Neural crest cell (in vitro differentiated cells): ENCODE measurements at places on chromosomes 4 and X.

DNA sequence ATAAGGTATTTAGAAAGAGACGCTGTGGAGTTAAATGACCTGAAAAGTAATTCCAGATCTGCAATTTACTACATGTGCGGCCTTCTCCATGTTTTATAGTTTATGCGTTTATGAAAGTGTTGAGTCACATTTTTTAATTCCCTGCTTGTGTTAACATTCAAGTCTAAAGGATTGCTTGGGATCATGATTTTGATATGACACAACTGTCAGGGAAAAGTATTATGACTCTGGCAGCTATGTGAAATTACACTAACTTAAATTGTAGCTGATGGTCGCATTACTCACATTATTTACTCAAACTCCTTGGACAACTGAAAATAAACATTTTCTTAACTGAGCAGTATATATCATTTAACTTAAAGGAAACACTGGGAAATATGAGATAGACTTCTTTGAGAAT, 14.3 kb upstream of the GABRB1 start:
- no peak for DNase-seq

DNA sequence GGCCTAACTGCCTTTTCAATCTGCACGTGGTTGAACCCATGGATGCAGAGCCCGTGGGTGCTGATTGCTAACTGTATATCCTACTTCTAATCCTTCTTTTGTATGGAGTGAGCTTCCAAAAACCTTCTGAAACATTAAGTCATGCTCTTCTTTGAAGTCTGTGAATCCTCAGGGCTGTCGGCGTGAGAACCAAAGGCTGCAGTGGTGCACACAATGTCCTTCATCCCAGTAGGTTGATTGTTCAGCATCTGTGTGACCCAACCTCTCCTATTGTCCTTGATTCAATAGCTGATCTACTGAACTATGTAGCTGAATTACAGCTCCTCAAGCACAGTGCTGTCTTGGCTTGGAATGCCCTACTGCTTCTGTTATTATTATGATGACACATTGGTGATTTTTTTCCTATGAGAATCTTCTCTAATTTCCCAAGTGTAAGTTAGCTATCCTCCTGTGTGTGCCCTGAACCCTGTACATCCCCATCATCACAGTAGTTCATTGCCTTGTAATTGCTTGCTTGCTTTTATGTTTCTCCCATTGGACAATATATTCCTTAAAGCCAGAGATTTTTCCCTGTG, 294.6 kb downstream of the TRIML1 start:
- no peak for DNase-seq

DNA sequence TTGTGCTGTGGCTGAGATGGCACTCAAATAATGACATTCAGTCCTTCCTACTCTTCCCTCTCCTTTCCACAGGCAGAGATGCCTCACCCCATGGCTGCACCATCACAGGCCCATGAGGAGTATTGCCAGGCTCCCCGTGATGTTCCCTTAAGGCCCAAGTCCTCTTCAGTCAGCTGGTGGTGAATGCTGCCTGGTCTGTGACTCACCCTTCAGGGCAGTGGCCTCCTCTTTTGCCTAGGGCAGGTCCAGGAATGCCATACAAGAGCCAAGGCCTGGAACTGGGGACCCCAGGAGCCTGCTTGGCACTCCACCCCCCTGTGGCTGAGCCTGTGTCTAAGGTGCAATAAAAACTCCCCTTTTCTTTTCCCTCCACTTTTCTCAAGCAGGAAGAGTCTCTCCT, 144.2 kb upstream of the GEMIN8 start:
- DNase-seq, result no peak

DNA sequence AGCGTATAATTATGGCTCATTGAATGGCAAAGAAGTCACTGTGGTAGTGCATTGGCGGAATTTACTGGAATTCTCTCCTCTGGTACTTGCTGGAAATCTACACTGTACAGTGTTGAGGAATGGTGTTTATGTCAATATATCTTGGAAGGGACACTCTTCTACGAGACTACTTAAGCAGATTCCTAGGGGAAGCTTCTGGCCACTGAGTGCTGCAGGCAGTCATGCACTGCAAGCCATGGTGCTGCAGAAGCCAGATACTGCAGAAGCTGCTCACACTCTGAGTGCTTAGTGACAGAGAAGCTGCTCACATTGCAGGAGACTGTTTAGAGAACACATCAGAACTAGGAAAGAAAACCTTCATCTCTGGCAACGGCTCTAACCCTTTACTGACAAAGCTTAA, 725.0 kb downstream of the CCSER1 start:
- no peak for DNase-seq

DNA sequence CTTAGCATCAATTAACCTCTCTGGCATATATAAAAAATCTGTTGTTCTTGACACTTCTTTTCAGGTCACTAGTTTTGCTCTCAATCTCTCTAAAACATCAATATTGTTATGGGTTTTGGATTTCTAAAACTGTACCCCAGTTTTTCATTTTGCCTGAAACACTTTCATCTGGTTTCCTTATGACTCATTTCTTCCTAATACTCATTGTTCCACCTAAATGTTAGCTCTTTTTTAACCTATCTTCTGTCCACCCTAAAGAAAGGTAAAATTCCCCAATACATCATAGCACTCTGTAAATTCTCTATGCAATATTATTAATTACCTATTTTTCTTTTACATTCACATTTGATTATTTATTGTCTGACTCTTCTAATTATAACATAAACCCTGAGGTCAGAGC, 575.5 kb upstream of the NDST4 start:
- DNase-seq, result no peak

DNA sequence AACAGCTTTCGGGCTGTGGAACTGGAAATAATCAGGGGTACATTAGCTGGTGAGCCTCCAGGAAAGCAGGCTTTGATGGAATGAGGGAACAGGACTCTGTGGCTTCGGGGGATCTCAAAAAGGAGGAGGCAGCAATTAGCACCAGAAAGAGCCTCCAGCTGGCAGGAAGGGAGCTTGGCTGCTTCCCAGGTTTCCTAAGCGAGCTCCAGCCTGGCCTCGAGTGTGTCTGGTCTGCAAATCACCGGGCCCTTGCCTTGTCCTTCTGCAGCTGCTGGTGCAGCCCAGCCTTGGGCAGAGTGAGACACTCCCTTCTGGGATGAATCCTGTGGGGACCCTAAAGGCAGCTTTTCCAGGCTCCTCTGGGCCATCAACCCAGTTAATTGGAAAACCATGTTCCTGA, 10.7 kb upstream of the PDHA1 start:
- DNase-seq, result no peak

- DNase-seq, result no peak
These were observed 57.4 kb downstream of the ANTXR2 start for GRCh38 chr4:80015407-80016189.

- DNase-seq, result no peak
These were observed 11.5 kb downstream of the LIMCH1 start for GRCh38 chr4:41549478-41549877.

DNA sequence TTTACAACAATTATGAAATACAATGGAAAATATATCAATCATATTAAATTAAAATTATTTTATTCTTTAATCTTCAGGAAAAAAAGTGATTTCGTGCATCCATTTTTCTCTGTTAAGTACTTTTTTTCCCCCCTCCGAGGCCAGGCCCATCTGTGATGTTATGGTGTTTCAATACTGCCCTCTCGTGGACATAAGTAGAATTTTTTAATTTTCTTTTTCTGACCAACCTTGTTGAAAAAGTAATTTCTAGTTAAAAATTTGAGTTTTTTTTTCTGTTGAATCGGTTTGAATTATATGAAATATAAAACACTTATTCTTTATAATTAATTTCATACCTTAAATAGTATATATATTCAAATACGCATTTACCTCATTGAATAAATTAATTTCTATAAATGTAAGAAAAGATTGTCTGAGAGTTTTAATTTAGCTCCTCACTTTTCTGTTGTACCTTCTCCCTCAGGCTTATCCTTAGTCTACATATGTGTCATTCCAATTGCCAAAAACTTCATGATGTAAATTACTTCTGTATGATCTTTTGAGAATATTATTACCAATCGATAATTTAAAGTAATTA, 175.8 kb upstream of the TECRL start:
- no peak for DNase-seq

GRCh38 chr4:121786221-121786620, 14.9 kb upstream of the EXOSC9 start:
- DNase-seq, result no peak

GRCh38 chrX:150623583-150623982, 55.2 kb downstream of the MTM1 start:
- no peak for DNase-seq

- no peak for DNase-seq
These were observed 34.3 kb downstream of the ADH7 start for GRCh38 chr4:99400831-99401230.

DNA sequence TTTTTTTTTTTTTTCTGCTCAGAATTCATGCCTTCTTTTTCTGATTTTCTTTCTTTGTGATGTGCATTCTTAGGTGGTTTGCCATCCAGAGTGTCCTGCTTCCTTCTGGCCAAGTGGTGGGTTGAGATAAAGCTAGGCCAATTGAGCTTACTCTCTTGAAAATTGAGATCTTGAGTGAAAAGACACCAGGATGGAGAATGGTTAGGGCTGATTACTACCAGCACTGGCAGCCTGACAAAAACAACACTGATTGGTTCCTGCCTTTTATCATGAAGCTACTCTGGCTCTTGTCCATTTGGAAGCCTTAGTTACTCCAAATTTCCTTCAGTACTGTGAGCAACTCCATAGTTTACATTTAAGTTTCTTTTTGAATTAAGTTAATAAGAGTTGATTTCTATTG, 404.0 kb downstream of the PPARGC1A start:
- DNase-seq, result no peak

DNA sequence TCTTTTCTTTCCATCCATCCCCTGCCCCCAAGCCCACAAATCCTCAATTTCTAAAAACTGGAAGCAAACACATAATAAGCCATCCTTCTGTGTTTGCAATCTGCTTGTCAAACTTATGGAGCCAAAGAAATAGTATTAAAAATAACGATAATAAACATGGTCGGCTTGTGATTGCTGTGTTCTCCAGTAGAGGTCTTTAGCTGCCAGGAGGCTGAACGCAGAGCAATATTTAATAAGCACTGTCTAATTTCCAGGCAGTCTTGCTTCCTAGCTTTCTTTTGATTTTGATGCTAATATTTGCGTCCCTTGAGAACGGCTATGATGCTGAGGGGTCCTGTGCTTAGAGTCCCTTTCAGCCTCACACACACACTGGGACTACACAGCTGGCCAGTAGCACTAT, 3.2 kb upstream of the HELT start:
- DNase-seq, result no peak

- DNase-seq, result no peak
These were observed 41.9 kb upstream of the PDLIM3 start for GRCh38 chr4:185576962-185577950.

GRCh38 chrX:10855845-10856244, 235.5 kb upstream of the MID1 start:
- DNase-seq, result no peak

DNA sequence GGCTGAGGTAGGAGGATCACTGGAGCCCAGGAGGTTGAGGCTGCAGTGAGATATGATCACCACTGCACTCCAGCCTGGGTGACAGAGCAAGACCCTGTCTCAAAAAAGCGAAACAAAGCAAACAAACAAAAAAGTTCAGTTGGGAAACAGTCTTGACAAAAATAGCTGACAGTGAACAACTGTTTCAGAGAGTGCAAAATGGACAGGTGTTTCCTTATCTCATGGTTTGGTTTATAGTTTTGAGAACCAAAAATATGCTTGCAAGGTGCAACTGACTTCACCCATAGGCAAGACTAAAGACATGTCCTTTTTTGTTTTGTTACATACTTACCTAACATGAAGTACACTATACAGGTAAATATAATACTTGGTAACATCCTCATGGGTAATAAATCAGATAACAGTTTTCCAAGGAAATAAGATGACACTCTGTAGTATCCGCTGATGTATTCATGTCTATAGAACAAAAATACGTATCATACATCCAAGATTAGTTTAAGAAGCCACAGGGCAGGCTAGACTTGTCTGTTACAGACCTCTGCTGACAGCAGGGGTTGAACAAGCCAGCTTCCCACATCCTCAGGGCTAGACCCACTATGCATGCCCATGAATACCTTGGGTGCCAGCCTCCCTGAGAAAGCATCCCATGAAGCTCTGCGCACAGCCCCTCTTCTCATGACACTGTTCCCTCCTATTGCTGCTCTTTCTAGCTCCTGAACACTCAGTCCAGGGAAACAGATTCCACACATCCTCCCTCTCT, 59.3 kb downstream of the ABCG2 start:
- no peak for DNase-seq

DNA sequence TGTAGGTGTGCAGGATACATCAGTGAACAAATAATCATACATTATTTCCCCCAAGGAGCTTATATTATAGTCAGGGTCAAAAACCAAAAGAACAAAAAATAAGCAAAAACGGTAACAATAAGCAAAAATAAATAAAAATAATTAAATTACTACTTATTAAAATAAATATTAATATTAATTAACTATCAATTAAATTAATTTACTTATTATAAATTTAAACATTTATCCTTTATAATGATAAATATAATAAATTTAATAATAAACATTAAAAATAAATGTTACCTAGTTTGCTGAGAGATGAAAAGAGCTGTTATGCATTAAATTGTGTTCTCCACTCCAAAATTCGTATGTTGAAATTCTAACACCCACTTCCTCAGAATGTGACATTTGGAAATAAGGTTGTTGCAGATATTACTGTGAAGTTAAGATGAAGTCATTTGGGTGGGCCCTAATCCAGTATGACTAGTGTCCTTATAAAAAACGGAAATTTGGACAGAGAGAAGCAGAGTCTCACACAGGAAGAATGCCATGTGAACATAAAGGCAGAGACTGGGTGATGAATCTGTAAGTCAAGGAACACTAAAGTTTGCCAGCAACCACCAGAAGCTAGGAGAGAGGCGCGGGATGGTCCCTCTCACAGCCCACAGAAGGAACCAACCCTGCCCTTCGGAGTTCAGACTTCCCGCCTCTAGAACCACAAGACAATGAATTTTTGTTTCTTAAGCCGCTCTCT, 67.2 kb upstream of the IBSP start:
- DNase-seq, result no peak

DNA sequence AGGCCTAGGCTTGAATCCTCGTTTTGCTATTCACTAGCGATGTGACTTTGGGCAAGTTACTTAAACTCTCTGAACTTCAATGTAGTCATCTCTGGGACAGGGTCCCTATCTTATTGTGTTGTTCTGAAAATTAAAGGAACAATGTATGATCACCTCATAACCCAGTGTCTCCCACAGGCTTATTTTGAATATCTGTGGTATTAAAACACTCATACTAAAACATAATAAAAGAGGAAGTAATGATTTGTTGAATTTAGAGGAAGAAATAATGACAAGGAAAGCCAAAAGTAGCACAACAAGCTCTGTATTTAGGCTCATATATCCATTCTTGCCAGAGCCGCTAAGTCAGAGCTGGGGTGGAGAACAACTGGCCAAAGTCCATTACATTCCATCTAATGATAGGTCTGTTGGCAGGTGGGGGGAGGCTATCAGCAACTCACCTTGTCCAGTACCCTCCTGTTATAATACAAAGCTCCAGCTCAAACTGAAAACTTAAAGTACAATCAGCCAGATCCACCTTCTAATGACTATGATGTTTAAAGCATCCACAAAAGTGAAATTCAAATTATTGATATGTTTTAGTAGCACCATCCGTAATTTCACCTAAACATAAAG, 64.5 kb upstream of the LSM6 start:
- DNase-seq, result no peak

- no peak for DNase-seq
These were observed 40.2 kb downstream of the ABCB7 start for GRCh38 chrX:75115707-75116413.
